ENCODE measurements at places on chromosomes 3 and 15.

GRCh38 chr3:40871394-40871793 lies 327.9 kb upstream of the CTNNB1 start:
- no peak for DNase-seq

- DNase-seq = no peak
Measured at GRCh38 chr3:189344996-189345395, 173.2 kb downstream of the TPRG1 start.

- DNase-seq = no peak
Measured at GRCh38 chr15:32838820-32839219, 121.0 kb downstream of the GREM1 start.

GRCh38 chr3:143170676-143171075 lies 51.1 kb downstream of the CHST2 start:
- DNase-seq = no peak

GRCh38 chr3:54630101-54630623 lies 297.7 kb downstream of the LRTM1 start:
- DNase-seq = no peak

All from NCI-H1048 (cell line).